ENCODE measurements at places on chromosomes 6 and 20. TPM values are rescaled to one million over a fixed set of nuclear protein-coding genes. Genes with fewer than 3 reads are reported as not detected.

- peak; percentile 95 for DNase-seq
Observed at GRCh38 chr6:42045538-42046460, 4.5 kb upstream of the TAF8 start.

- DNase-seq, result no peak
Observed at GRCh38 chr6:56936466-56936865, 18.4 kb upstream of the BEND6 start.

DNA sequence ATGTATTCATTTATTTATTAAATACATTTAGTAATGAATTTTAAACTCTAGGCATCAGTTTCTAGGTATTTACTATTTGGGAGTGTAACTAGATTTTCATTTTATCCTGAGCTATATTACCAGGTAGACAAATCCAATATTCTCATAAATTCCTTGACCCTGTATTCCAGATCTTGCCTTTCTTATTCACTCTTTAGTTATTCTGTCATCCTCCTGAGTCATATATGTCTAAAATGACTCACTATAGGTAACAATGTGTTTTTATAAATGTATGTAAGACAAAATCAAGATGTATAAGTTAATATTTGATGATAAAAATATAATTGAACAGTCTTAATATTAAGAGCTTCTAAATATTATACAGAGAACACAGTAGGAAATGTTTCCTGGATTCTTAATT, 642.1 kb upstream of the NRSN1 start:
- no peak for DNase-seq

DNA sequence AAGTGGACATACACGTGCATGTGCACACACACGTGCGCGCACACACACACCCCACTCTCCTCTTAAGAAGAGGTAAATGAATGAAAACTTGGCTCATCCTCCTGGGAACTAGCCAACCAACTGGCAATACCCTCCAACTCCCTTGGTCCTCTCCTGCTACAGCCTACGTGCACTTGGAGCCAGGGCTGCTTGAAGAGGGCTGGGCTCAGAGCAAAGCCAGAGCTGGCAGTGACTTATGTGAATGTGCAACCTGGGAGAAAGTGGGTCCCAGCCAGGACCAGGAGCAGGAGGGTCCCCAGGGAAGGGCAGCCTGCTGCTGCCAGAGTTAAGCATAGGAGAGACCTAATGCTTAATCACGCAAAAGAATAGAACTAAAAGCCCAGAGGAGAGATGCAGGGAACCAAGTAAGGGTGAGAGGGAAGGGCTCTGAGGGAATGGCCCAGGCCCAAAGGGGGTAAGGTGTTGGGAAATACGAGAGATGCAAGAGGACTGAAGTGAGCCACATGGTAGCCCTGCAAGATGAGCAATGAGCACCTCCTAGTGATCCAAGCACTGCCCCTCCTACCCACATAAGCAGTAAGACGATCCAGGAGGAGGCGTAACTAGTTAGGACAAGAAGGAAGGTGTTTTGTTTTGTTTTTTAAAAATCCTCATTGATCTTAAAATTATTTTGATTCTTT, 24.7 kb downstream of the TRAF3IP2 start:
- DNase-seq, result peak; percentile 48

DNA sequence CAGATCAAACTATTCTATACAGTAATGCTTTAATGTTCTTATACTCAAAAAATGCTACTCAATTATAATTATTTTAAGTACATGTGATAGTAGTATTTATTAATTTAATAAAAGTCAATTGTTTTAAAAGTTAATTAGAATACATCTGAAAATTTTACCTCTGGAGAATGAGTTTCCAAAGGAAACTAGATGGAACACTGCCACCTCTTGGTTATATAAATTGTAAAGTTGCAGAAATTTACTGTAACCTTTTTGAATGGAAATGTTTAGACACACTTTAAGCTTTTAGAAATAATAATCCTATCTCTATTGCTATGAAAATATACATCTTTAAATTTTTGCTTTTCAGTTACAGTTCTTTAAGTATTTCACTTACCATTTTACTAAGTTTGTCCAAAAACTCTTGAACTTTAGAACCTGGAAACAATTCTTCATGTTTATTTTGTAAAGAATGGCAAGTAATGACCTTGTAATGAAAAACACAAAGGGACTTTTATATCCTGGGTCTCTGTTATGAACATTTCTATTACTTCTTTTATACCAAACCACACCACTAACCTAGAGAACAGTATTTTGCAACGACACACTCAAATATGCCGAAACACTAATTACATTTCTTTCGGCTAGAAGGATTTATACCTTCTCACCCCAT, 10.9 kb upstream of the BMP5 start:
- DNase-seq, result peak; percentile 12

DNA sequence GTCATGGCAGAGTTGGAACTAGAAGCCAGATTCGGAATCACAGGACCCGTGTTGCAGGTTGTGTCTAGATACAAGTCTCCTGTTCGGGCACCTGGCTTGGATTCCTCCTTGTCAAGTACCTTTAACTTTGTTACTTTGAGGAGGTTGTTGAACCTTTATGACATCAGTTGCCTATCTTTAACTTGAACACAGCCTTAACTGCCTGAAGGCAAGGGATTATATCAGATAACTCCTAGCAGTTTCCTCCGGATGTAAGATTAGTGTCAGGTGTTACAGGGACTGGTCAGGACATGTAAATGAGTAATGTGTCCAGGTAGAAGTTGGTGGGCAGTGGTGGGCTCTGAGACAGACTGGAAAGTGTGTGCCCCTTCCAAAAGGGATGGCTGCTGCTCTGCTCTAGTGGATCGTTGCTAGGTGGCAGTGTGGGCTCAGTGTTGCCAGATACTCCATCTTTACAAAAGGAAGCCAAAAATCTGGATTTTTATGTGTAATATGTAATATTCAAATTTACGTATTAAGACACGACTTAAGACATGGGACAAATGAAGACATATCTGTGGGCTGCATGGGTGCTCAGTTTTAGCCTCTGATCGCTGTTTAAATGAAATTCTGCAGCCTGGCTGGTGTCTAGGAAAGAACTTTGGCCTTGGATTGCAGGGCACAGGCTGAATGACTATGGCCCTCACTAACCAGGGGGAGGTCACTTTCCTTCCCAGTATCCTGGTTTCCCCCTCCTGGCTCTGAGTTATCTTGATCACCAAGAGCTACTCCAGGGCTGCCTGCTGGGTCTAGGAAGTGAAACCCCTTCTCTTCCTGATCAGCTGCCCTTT, 27.1 kb downstream of the CHMP4B start:
- DNase-seq, result no peak

- no peak for DNase-seq
Observed at GRCh38 chr6:164315376-164315775, 900.9 kb downstream of the QKI start.

GRCh38 chr6:9848094-9848493, 566.8 kb downstream of the TFAP2A start:
- peak; percentile 27 for DNase-seq

DNA sequence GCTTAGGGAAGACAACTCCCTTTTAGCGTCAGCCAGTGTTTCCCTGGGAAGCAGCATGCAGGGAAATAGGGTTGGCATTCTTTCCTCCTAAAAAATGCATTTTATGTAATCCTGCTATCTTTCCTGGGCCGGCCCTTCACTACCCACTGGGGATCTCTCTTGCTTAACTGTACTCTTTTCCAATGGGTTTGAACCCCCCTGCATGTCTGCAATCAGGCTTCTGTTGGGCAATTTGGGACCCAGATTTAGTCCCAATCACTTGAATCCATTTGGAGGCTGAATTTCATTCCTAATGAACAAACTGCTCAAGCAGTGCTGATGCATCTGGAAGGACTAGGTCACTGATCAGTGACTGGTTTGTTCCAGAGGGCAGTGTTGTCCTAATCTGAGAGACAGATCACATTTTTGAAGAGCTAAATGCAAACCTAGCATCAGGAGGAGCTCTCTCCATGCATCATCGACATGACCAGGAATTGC, 152.0 kb downstream of the TSHZ2 start:
- DNase-seq, result no peak

Gene CCM2L
- not detected for total RNA-seq

Gene RFX6
- not detected for total RNA-seq

Gene SCUBE3
- 0.06 TPM for total RNA-seq

Gene ANKEF1
- 0.26 TPM for total RNA-seq

Measured in LHCN-M2 (cell line).